Stimulated activated CD4-positive, alpha-beta T cell treated with anti-CD3 and anti-CD28 coated beads, Interleukin-1b, Interleukin-23, amount 100 ng/mL, for 24 hours (primary cell): ENCODE measurements at places on chromosomes 2 and 18.

GRCh38 chr2:118837621-118838020 is 9.8 kb downstream of the EN1 start:
- no peak for DNase-seq

GRCh38 chr2:95354925-95355324 is 47.6 kb upstream of the FAHD2A start:
- no peak for DNase-seq

DNA sequence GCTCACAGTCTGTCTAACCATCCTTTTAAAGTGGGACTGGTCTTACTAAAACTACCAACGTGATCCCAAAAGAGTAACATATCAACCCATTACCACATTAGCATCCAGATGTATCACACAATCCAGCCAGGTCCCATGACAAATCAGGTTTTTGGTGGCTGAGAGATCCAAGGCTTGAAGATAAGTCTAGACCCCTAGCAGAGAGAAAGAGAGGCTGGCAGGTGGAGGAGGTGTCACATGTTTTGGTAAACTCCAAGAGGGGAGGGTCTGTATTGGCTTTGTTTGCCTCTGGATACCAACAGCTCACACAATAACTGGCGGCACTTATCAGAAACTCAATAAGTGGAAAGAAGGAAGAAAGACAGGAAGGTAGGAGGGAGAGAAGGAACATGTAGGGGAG is 357.6 kb downstream of the SS18 start:
- DNase-seq: no peak

GRCh38 chr2:95277246-95277906 is 3.1 kb downstream of the PROM2 start:
- no peak for DNase-seq

GRCh38 chr2:39893616-39894015 is 114.6 kb upstream of the THUMPD2 start:
- no peak for DNase-seq

DNA sequence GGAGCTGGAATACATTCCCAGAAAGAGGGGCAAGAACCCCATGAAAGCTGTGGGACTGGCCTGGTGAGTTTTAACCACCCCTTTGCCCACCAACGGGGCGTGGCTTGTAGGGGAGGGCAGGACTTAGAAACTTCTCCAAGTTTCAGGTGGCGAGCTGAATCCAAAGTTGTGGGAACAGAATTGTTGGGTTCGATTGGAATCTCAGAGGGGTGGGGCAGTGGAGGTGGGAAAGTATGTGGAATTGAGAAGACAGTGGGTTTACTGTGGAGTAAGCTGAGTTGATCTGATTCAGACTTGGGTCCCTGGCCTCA is 1.1 kb downstream of the PNKD start:
- no peak for DNase-seq

- DNase-seq: no peak
Measured at GRCh38 chr18:22515250-22515649, 97.5 kb upstream of the CTAGE1 start.

DNA sequence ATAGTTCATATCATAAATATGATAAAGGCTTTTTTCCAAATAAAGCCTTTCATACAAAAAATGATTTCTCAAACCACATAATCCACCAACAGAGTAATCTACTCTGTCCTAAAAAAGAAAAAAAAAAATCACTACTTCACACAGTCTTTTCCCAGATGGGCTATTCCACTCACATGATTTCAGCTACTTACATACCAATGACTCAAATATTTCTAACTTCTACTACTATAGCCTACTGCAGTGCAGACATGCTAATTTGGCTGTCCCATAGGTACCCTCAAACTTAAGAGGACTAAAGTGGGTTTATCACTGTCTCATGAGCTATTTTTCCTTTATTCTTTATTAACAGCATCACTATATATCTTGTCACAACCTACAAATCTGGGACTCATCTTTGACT is 57.4 kb downstream of the SLC66A3 start:
- DNase-seq: no peak

GRCh38 chr18:42011053-42011452 is 56.0 kb downstream of the PIK3C3 start:
- no peak for DNase-seq

DNA sequence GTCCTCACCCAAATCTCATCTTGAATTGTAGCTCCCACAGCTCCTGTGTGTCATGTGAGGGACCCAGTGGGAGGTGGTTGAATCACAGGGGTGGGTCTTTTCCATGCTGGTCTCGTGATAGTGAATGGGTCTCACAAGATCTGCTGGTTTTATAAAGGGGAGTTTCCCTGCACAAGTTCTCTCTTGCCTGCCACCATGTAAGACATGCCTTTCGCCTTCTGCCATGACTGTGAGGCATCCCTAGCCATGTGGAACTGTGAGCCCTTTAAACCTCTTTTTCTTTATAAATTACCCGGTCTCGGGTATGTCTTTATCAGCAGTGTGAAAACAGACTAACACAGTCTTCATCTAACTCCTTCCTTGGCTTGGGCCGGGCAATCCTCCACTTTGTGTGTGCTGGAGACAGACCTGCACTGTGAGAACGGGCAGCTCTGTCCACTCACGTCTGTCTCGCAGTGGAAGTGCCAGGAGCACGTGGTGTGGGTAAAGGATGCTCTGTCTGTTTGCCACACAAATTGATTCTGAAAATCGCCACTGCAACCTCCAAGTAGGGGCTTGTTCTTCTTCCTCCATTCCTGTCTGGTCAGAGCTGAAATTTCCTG is 47.6 kb upstream of the OTOS start:
- DNase-seq: no peak

- no peak for DNase-seq
Measured at GRCh38 chr18:45329316-45329715, 286.0 kb upstream of the SLC14A2 start.

GRCh38 chr2:20637147-20637546 is 13.8 kb downstream of the HS1BP3 start:
- DNase-seq: no peak

DNA sequence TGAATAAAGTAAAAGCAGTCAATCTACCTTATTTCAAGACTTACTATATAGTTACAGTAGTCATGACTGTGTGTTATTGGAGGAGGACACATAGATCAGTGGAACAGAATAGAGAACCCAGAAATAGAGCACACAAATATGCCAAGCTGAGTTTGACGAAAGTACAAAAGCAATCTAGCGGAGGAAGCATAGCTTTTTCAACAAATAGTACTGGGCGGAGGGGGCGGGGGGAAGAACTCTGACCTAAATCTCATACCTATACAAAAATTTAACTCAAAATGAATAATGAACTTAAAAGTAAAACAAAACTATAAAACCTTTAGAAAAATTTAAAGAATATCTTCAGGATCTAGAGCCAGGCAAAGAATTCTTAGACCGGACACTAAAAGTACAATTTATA is 139.1 kb downstream of the AGPS start:
- DNase-seq: no peak

GRCh38 chr2:120203251-120204021 is 19.8 kb downstream of the TMEM185B start:
- DNase-seq: no peak

DNA sequence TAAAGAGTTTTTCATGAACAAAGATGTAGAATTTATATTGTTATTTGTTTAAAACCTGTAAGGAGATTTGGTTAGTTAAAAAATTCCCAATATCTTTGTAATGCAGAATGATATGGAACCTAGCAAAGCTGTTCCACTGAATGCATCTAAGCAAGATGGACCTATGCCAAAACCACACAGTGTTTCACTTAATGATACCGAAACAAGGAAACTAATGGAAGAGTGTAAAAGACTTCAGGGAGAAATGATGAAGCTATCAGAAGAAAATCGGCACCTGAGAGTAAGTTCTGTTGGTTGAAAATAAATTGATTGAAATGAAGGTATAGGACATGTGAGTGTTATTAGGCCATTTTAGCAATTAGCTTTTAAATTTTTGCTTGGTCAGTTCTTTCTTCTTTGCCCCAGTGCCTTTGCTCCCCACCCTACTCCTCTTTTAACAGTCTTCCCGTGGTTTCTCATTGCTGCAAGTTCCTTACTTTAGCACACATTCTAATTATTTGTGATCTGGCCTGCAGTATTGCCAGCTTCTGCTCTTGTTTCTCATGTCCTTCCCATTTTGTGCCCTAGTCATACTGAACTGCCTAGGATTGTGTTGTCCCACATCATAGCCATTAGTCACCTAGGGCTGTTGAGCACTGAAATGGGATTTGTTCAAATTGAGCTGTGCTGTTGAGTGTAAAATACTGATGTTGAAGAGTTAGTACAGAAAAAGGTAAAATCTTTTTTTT is 36.6 kb downstream of the VAPA start:
- DNase-seq: no peak

- no peak for DNase-seq
Measured at GRCh38 chr2:200693836-200694470, 108.1 kb downstream of the AOX1 start.

DNA sequence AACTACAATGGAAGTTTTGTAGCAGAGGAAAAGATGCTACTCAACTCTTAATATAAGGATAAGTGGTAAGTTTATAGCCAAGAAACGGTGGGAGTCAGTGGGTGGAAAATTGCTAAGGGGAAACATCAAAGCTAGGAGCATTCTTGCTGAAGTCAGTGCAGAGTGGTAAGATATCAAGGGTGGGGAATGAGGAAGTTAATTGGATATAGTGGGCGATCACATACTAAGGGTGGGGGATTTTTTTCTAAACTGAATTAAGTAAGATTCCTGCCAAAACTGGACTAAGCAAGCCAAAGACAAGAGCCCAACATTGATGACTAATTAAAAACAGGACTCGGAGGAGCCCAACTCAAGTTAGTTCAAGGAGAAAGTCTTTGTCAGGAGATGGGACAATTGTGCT is 525.4 kb downstream of the CCDC85A start:
- no peak for DNase-seq

GRCh38 chr2:68328901-68329300 is 9.2 kb upstream of the CNRIP1 start:
- no peak for DNase-seq

GRCh38 chr18:3305933-3306332 is 44.0 kb downstream of the MYL12B start:
- DNase-seq: no peak

DNA sequence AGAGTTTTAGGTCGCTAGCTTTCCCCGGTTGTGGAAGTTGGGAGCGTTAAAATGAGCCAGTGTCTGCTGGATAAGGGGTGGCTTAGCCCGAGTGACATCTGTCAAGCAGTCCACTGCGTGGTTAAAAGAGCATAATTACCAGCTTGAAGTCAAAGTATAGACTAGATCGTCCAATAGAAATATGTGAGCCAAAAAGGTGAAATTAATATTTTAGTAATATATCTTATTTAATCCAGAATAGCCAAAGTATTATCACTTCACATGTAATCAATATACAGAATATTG is 654 bp downstream of the COMMD1 start:
- DNase-seq: no peak

DNA sequence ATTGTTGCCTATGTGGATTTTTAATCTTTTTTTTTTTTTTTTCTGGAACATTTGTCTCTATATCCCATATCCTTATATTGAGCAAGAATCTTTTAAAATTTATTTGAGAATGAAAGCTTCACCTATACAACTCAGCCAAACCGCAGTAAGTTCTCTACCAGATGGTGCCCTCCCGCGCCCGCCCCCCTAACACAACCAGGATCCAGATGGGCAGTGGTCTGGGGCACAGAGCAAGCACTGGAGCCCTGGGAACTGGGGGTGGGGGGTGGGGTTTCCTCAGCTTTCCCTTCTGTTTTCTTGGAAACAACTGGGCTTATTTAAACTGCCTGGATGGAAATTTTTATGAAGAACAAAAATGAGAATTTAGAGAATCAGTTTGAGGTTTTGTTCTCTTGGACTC is 74.6 kb downstream of the ACAA2 start:
- no peak for DNase-seq

DNA sequence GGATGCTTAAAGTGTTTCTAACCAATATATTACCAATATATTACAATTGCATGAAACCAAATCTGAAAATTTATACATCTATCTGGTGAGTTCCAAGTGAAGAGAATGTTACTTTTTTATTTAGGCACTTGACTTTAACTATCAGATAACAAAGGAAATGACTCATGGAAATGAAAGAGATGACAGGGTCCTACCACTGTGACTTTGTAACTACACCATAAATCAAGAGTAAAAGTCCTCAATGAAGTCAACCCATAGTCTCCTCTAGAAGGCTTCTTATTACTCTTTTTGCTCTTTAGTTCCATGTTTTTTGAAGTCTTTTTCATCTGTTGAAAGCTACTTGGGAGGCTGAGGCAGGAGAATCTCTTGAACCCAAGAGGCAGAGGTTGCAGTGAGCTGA is 545.0 kb upstream of the PIK3C3 start:
- DNase-seq: no peak

- DNase-seq: no peak
Measured at GRCh38 chr18:73791081-73791480, 356.6 kb downstream of the FBXO15 start.

DNA sequence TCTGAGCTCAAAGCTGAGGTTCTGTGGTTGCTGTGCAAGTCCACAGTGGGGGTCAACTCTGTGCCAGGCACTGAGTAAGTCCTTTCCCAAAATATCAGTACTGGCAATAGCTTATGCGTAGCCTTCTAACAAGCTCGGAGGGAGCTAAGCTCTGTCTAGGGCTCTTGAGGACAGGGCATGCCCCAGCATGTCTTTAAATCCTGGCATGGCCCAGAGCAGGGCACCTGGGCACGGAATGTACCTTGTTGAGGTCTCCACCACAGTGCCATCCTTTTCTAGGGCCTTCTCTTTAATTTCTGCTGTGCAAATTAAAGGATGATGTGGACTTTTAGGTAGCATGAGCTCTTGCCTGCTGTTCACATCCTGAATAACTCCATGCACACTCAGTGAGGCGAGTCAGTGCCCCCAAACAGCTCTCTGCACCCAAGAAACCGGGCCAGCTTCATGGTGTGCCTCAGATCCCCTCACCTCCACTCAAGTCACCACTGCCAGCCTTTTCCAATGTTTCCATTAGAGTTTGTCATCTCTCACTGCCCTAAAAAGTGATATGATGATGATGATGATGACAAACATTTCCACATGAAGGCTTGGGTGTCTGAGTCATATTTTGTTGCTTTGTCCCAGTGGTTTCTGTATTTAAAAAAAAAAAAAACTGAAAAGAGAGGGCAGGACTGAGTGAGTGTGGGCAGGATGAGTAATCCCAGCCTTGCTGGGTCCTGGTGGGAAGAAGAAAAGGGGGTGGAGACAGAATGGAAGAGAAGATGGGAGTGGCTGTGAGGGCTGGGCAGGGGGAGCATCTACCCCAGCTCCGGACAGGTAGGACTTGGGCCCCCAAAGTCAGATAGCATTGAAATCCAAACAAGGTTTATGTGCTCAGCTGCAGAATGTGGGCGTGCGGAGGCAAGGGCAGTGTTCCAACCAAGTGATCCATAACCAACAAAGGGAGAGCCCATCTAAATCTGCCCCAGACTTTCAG is 78.9 kb downstream of the ZBTB7C start:
- no peak for DNase-seq

GRCh38 chr2:163123526-163123925 is 285.0 kb upstream of the KCNH7 start:
- DNase-seq: no peak
